A172 (cell line): ENCODE measurements at places on chromosomes 4 and X.

- DNase-seq: no peak
These were observed 3.2 kb upstream of the CCKAR start for GRCh38 chr4:26493461-26493860.

DNA sequence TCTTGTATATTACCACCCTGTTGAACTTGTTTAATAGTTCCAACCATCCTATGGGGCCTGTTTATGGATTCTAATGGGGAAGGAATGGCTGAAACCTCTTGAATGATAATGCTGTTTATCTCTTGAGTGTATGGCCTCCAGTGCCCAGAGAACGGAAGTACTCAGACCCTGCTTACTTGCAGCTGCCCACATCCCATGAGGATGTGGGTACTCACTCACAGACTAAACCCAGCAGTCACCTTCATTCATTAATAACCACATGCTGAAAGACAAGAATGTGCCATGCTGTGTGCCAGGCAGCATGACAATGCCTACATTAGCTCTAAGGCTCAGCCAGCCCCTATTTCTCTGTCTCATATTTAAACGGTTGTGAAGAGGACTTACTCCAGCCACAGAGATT, 5.9 kb upstream of the ARMCX5 start:
- DNase-seq: no peak

DNA sequence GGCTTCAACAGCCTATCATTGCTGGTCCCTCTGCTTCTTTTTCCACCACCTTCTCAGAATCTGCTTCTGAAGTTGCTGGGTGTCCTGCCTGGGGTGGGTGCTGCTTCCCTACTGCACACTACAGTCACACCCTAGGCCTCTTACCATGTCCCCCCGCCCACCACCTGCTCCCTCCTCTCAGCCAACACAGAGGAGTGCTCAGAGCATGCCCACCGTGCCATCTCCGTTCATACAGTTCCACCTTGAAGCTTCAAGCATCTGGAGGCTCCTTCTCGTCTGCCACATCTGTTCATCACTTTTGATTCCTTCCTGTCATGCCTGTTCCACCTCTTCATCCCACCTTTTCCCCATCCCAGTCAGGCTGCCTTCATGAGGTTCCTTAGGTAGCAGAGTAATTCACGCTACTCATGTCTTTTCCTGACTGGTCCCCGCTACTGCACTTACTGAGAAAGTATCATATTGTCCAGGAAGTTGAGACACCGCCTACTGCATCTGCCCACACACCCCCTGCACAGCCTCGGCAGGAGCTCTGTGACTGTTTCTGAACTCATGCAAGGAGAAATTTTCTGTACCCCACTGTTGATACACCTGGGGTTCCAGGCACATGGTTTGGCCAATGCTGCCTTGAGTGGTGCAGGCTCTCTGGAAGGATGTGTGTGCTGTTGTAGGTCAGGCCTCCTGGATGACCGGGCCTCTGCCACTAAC, 39.5 kb downstream of the HADH start:
- DNase-seq: no peak

GRCh38 chr4:120070196-120070595, 3.5 kb upstream of the MAD2L1 start:
- no peak for DNase-seq

- DNase-seq: no peak
These were observed 165.3 kb upstream of the LEF1 start for GRCh38 chr4:108334031-108334430.

GRCh38 chr4:54607067-54607466, 50.7 kb upstream of the KIT start:
- DNase-seq: no peak

- DNase-seq: no peak
These were observed 78.0 kb upstream of the MAD2L1 start for GRCh38 chr4:120144634-120145033.

DNA sequence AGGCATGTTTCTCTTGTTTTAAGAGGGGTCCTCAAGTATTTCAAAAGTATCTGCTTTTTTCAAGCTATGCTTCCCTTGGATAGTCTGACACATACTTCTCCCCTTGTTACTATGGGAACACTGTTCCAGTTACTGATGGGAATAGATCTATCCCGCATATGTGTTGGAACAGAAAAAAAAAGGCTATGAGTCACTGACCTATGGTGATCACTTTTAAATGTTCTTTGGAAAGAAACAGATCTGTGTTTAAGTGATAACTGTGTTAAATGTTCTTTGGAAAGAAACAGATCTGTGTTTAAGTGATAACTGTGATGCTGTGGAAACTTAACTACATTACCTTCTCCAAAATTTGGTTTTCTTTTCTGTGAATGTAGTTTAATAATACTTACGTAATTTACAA, 303.2 kb downstream of the TEX13C start:
- DNase-seq: no peak

DNA sequence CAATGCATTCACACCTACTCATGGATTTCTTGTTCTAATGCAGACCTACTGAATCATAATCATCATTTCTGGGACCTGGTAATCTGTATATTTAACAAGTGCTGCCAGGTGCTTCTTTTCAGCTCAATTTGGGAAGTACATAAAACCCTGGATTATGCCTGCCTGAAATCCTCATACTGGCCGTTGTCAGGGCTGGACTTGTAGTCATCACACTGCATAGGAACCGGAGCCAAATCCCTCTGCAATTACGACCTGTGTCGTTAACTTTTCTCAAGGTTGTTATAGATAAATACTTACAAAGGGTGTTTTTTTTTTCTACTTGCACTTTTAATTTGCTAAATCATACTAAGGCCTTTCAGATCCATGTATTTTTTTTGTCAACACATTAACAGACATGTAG, 294.9 kb upstream of the PRPS2 start:
- DNase-seq: no peak

DNA sequence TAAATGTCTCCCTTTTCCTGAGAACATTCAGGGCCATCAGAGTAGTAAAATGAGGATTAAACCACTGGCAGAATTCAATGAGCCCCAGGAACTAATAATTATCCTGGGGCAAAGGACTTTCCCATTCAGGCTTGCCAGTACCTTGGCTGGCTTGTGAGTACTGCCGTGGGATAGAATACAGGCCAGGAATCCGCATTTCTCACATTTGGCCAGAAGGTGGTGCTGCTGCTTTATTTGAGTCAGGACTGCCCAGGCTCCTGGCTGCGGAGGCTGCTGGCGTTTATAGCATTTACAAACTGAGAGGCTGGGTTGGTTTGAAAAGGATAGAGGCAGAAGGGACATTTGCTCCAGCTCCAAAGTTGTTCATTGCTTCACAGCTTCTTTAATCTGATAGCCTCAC, 91.4 kb downstream of the RTL9 start:
- DNase-seq: peak; percentile 7

DNA sequence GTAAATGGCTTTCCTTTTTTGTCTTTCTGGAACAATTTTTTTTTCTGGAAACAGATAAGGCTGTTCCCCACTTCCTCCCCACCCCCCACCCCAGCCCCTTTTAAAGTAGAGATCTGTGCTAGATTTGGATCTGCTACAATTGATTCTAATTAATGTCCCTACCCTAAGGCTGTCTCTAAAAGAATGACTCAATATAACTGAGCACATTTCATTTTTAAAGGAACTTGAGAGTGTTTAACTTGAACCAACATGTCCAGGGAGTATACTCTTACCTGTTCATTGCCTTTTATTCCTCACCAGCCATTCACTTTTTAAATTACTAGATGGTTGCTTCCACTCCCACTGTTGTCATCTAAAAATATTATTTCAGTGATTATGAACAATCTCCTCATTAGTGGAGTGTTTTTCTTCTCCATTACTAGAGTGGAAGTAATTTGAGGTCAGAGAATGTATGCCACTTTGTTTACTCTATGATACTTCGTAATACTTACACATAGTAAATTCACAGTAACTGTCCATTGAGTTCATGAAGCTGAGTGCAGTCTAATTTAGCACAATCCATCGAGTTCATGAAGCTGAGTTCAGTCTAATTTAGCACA, 14.1 kb upstream of the CNOT6L start:
- no peak for DNase-seq

DNA sequence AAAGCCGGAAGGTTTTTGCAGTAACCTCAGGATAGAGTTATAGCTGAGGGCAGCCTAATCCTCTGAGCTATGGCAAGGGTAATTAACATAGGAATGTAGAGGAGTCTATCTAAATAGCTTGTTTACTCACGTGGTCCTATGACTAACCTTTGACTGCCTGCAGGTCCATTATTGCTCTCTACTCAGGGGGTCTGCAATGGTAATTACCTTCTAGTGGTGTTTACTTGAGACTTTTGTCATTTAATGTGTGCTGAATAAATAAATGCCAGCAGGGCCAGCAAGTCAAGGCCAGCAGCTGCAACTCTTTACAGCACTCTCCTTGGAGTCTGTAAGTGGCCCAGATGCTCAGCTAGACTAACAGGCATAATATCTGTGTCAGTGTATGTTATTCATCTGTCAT, 212.7 kb upstream of the FMR1 start:
- no peak for DNase-seq

- no peak for DNase-seq
These were observed 16.0 kb downstream of the CLDN22 start for GRCh38 chr4:183304067-183304466.

DNA sequence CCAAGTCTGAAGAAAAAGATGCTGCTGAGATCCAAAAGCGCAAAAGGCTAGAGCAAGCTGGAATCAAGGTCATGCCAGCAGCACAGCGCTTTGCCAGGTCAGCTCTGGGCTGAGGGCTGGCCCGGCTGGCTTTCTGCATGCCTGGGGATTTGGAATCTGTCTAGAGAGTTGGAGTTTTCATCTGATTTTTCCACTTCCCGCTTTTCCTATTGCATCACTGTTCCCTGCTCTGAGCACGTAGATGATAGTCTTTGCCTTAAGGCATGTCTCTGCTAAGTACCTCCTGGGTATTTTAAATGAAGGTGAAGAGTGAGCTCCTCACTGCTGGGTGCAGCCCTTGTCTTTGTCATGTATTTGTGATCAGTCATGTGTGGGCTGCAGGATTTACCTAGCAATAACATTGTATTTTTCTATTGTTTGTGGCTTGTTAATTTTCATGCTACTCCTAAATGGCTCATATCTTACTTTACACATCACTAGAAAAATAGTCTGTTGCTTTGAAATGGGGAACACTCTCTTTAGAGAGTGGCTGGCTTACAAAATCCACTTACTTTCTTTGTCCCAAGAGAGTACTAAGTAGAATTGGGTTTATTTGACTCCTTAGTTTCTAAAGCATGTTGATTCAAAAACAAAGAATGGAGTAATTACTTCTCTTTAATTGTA, 82.8 kb downstream of the LIMCH1 start:
- no peak for DNase-seq

DNA sequence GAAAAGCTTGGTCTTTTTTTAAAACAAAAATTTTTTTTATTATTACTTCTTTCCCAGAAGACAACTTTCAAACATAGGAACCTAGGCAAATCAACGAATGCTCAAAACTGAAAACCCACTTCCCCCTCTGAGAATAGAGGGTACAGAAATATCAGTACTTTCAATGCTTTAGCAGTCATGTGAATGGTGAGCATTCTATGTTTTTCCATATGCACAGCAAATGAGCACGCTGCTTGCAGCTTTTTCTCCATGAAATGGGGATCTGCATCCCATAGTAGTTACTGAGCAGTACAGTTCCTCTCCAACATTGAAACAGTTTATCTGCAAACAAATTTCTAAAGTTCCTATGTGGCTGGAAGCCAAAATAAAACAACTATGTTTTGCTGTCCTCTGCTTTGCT, 108.4 kb upstream of the BMP2K start:
- DNase-seq: no peak

DNA sequence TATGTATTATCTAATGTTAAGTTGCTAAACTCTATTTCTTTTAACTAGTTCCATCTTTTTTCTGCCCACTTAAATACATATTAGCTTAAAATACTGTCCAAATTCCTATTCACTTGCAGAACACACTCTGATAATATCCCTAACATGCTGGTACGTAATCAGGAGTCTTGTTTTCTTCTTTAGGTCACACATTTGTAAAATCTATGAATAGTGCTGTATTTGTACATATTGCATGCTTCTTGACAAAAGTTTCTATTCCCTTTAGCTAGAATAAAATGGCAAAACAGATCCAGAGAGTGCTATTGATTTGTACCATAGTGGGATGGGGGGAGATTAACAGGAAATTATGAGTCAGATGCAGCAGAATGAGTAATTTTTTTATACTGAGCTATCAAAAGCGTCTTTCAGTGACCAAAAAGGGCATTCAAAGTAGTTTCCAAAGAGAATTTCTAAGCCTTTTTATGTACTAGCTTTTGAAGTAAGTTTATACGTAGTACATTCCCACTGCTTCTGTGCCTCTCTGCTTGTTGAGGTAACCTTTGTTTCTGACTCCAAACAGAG, 126.5 kb downstream of the PTPN13 start:
- DNase-seq: no peak

GRCh38 chrX:41002026-41002425, 83.2 kb upstream of the USP9X start:
- DNase-seq: no peak
